ENCODE measurements at places on chromosomes 2 and 18. TPM values are rescaled to one million over a fixed set of nuclear protein-coding genes. Genes with fewer than 3 reads are reported as not detected.
A peak's percentile ranks its signal among the peaks of the same experiment; 100 is the strongest.

DNA sequence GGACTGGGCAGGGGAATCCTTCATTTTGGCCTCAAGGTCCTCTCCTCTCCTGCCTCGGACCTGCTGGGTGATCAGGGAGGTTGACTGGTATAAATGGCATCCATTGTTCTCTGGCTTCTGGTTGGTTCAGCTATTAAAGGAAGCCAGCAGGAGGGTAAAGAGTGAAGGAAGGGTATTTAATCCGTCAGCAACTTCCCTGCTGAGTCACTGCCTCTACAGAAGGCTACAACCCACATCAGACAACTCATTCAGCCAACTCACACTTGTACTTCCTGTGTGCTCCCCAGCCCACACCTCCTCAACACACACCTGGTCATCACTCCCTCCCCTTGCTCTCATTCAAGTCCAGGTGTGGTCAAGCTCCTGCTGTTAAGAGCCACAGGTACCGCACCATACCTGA is 68.3 kb upstream of the MRPS9 start:
- DNase-seq: peak; percentile 18

MYO1B gene
- total RNA-seq: 26.2 TPM

DNA sequence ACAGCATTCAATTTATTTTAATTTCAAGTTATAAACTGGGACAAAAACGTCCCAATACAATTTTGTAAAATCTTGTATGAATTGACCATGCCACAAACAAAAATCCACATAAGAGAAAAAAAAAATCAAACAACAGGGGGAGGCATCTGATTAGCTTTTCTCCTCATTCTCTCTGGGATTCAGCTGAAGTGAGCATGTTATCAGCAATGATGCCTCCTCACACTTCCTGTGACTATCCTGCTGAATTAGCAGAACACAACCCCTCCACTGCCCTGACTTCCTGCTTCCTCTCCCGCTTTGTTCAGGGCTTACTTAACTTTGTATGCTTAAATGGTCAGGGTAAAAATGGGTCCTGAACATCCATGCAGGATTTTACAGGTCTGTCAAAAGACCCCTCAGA is 132.2 kb upstream of the ITGB6 start:
- DNase-seq: peak; percentile 49

GRCh38 chr2:160367887-160368286 is 125.7 kb downstream of the RBMS1 start:
- peak; percentile 98 for DNase-seq

NPHP1 gene
- 6.5 TPM for total RNA-seq

GRCh38 chr2:74149247-74149525 is 1.5 kb upstream of the BOLA3 start:
- peak; percentile 3 for DNase-seq

DNA sequence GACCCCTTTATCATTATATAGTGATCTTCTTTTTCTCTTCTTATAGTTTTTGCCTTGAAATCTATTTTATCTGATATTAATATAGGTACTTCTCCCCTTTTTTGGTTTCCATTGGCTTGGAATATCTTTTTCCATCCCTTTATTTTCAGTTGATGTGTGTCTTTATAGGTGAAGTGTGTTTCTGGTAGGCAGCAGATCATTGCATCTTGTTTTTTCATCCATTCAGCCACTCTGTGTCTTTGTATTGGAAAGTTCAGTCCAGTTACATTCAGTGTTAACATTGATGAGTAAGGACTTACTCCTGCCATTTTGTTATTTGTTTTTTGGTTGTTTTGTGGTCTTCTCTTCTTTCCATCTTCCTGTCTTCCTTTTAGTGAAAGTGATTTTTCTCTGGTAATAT is 133.4 kb downstream of the DIS3L2 start:
- no peak for DNase-seq

DNA sequence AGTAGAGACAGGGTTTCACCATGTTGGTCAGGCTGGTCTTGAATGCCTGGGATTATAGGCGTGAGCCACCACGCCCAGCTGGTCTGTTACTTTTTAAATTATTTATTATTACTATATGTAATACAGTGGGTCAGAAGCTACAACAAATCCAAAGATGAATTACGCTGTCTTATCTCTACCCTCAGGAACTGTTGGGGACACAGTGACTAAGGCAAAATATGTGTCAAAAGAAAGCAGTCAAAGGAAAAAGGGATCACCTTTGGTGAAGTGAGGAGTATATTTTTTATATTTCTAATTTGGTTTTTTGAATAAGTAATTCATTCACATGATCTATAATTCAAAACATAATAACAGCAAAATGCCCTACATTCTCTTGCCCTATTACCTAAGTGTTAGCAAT is 4.7 kb downstream of the CREB1 start:
- no peak for DNase-seq

DNA sequence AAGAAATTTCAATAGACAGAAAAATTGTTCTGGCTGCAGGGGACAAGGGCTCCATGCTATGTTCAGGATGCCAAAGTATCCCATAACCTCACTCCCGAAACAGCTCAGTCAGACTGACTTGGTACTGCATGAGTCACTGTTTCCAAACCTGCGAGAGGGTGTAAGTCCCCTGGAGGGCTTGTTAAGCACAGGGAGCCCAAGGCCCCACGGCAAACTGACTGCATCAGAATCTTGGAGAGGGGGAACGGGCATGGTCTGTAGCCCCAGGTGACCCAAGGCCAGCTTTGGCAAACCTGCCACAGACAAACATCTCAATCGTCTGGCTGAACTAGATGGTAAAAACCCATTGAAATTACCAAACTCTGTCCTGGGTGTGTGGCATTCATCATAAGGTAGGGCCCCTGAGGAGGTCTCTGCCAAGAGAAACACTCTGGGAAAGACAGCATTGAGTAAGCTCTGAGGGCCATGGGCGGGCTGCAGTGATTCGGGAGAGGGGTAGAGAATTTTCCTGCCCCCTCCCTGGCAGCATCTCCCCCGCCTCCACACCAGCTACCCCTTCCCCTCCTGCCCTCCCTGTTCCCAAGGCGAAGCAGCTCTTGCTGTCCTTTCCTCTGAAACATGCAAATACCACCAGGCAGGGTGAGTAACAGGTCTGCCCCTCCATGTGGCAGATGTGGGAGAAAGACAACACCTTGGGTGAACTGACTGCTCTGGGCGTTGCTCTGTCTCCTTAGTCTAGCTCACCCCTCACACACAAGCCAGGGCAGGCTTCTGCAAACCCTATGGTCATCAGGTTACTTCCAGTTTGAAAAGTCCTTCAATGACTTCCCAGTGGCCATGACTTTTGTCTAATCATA is 274.7 kb upstream of the SIX2 start:
- DNase-seq: peak; percentile 94

GRCh38 chr2:188439986-188440385 is 148.3 kb downstream of the GULP1 start:
- no peak for DNase-seq

- no peak for DNase-seq
Observed at GRCh38 chr2:133581010-133581760, 12.9 kb upstream of the NCKAP5 start.

GRCh38 chr18:79402977-79403722 is 7.4 kb downstream of the NFATC1 start:
- peak; percentile 60 for DNase-seq

GRCh38 chr18:33833842-33834241 is 255.8 kb downstream of the ASXL3 start:
- no peak for DNase-seq

MOGAT1 gene
- total RNA-seq: not detected

- DNase-seq: peak; percentile 41
Observed at GRCh38 chr2:181904022-181904632, 12.6 kb downstream of the ITPRID2 start.

All from M059J (cell line).